ENCODE measurements at places on chromosomes 13 and 19.
A peak's percentile ranks its signal among the peaks of the same experiment; 100 is the strongest.

GRCh38 chr19:10270616-10271394, at the start of gene ICAM1:
Gene ICAM1, plus strand, starts transcription at chr19:10271120. Its CDS starts 40 bp downstream, at chr19:10271160.
- peak; percentile 72 for DNase-seq

DNA sequence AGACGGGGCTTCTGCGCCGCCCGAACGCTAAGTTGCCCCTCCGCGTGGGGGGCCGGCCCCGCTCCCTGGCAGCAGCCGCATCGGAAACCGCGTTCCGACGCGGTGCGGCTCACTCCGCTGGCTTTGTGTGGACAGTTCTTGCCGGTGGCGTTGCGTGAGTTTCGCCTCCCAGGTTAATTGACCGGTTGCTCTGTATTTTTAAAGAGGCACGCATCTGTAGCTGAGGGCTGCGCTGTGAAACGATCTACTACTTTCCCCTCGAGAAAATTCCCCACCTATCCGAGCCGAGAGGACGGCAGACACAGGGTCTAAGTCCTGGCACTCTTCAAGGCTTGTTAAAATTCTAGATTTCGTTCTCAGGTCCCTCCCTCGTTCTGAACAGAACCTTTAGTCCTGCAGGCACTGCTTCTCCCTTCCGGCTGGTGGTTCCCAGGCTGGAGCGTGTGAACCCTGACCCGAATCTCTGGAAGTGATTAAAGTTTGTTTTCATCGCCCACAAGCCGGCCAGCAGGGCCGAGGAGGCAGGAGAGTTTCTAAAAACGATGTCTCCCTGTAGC, 933 bp downstream of the ARHGEF7 start:
- no peak for DNase-seq

- no peak for DNase-seq
Observed at GRCh38 chr13:88801361-88801760, 1130.2 kb downstream of the SLITRK5 start.

GRCh38 chr13:60282186-60282585, 114.8 kb upstream of the TDRD3 start:
- no peak for DNase-seq

DNA sequence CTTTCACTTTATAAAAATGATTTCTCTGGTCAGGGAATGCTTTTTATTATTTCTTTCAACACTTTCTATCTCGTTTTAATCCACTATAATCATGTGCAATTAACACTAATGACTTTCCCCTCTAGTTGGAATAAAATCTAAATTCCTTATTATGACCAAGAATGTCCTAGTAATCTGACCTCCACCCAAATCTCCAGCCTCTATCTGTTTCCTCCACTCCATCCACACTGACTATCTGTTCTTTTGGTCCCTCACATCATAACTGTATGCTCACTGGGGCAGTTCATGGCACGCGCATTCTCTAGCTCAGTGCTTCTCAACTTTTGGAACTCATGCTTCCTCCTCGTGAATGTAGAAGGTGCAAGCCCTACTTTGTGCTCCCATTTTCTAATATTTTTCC, 244.7 kb downstream of the POSTN start:
- DNase-seq, result no peak

DNA sequence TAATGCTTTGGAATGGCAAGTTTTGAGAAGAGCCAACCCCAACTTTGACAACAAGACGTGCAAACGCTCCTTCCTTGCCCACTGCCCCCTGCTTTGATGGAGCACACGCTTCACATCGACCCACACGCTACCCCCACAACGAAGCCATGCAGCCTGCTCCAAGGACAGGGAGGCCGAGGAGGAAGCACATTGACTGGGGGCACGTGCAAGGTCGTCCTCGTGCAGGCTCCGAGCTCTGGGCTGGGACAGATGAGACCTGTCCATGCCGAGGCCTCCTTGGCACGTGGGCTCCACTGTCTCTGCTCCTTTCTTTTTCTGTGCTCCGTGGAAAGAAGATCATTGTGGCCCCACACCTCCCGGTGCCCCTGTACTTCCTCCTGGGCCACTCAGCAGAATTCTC, 309.0 kb downstream of the TEX29 start:
- DNase-seq, result no peak

GRCh38 chr13:99123101-99124045, 77.3 kb upstream of the UBAC2 start:
- DNase-seq, result no peak

DNA sequence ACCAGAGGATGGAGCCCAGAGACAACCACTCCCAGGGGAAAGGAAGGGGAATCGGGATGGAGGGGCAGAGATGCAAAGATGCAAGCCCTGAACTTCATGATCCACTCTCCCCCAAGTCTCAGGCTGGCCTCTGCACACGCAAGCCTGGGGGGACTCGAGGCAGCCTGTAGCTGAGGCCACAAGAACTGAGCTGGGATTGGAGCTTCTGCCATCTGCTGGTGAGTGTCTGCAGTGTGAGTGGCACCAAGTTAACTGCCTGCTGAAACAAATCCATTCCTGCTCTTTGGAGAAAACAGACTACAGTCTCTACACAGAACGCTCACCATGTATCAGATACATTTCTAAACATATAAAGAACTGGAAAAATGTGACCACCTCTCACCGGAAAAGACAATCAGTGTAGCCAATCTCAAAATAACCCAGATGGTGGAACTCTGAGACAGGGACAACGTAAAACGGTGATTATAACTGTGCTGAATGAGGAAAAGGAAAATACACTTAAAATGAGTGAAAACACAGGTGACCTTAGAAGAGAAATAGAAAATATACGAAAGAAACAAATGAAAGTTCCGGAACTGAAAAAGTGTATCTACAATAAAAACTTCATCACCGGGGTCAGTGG, 62.1 kb downstream of the KLF2 start:
- peak; percentile 60 for DNase-seq

DNA sequence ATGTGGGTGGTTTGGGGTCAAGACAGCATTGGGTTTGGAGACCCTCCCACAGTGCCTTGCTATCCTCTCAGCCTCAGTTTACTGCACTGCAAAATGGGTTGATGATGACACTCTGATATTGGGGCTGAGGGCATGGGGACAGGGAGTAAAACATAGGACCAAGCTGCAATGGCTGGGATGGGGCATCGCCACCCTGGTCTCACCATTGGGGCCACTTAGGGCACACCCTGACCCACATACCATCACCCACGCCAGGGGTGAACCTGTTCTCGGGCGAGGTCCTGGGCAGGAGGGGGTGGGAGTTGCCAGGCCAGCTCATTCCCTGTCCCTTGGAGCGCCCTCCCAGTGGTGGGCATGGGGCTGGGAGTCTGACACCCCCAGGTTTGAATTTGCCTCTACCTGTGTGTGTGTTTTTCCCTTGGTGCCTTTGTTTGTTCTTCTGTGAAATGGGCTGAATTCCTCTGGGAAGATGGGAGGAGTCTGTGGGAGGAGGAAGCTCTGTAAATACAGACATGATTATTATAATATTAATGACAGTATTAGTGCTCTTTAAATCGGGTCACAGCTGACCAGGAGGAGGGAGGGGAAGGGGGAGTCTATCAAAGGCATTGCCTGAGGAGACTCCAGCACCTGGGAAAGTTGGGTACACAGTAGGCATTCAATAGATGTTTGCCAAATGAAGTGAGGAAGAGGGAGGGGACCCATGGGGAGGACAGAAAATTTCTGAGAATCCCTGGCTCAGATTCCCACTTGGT, 2.2 kb upstream of the FCHO1 start:
- DNase-seq, result no peak

DNA sequence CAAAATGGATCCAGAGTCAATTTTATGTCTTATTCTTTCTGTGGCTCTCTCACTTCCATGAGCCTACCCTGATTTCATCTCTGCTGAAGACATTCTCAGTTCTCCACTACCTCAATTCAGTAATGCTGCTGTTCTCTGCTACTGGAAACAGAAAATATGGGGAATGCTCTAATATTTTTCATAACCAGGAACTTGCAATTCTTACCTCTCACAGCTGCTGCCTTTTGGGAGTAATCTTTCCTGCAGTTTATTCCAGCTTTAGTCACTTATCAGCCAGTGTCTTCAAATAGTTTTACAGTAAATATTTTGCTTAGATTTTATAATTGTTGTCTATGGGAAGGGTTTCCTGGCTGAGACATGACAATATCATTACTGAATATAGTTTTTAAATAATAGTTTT, 145.1 kb upstream of the UFM1 start:
- no peak for DNase-seq

- DNase-seq, result no peak
Observed at GRCh38 chr19:32498648-32499200, 82.3 kb upstream of the PDCD5 start.

- no peak for DNase-seq
Observed at GRCh38 chr19:36150586-36150985, 1.7 kb downstream of the COX7A1 start.

- DNase-seq, result peak; percentile 2
Observed at GRCh38 chr13:112910616-112911280, 58.3 kb upstream of the MCF2L start.

DNA sequence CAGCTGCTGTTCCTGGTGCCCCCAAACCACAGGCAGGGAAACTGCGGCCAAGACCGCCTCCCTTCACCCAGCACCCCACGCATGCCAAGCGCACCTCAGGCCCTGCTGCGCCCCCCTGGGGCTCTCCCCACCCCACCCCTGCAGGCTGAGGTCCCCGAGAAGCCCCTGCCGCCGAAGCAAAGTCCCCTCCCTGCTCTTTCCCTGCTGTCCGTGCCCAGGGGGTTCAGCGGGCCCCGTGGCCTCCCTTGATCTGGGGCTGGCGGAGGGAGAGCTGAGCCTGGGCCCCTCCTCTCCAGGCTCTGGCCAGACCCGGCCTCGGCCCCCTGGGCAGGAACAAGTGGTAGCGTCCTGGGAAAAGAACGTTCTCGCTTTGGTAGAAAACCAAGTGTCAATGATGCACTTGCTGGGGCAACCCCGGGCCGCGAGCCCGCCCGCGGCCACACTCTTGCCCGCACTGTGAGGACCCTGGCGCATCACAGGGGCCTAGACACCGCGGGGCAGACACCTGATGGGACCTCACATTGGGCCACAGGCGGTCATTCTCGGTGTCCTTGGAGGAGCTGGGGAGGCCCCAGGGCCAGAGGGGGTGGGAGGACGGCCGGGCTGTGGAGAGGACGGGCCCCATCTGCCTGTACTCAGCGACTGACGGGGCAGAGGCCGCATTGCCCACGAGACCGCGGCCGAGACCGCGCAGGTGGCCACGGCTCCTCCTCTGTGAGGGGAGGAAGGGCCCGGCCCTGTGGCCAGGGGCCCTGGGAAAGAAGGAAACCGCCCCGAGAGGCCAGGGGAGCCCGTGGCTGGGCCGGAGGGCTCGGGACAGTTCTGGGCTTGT, 29.0 kb downstream of the GPX4 start:
- peak; percentile 17 for DNase-seq

DNA sequence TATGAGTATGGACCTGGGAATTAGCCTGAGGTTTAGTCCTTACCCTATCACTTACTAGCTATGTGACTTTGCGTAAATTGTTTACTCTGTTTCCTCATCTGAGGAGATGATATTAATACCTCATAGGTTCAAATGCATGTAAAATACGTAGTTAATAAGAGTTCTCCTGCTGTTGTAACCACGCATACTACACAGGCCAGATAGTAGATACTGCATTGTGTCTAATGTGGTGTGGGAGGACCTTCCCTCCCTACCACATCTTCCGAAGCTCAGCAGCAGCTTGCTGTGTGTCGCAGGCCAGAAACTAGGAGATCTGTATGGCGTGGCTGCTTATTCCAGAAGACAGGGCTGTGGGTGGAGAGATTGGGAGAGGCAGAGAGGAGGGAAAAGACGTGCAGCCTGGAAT, 23.0 kb downstream of the GTF2F2 start:
- no peak for DNase-seq

GRCh38 chr13:40444241-40444640, 222.2 kb downstream of the FOXO1 start:
- no peak for DNase-seq

DNA sequence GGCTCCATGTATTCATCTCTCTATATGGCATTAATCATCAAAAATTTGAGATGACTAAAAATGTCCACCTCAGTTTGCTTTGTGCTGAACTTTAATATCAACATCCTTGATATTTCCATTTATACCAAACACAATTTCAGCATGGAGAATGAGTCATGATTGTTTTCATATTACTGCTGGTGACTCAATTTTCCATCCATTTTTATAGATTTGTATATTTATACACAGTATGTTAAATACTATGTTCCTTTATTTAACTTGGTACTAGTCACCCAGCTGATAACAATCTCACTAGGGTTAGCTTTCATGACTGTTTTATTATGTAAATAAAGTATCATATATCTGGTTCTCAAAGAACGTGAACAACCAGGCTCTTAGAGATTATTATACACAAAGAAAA, 1255.1 kb downstream of the SLITRK1 start:
- DNase-seq, result no peak

DNA sequence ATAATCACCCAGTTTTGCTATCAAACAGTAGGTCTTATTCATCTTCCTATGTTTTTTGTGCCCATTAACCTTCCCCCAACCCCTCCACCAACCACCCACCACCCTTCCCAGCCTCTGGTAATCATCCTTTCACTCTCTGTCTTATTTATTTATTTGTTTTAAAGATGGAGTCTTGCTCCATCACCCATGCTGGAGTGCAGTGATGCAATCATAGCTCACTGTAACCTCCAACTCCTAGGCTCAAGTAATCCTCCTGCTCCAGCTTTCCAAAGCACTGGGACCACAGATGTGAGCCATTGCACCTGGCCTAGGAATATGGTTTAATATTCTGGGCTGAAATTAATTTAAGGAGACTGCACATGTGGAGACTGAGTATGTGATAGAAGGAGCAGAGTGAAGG, 527.0 kb downstream of the GPC6 start:
- no peak for DNase-seq

GRCh38 chr13:33169273-33169980, 116.1 kb downstream of the STARD13 start:
- no peak for DNase-seq

DNA sequence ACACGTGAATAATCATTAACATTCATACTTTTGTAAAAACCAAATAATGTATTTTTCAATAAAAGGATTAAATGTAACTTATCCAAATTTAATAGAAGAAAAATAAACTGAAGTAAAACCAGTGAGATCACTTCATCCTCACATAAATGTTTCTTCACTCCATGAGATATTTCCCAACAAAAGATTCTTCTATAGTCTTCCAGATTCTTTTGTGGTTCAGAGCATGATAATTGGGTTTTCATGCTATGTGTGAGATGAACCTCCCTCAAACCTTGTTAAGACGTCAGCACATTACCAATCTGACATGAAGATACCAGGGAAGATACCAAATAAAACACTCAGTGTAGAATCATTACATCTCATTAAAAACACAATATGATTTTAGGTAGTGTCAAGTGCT, 62.9 kb upstream of the OXGR1 start:
- no peak for DNase-seq

GRCh38 chr19:33302175-33302973, at the start of gene CEBPA:
Gene CEBPA, minus strand, starts transcription at chr19:33302534. Its CDS starts 120 bp downstream, at chr19:33302414.
- peak; percentile 46 for DNase-seq

GRCh38 chr19:309206-309565, 18.0 kb upstream of the PLPP2 start:
- DNase-seq, result no peak

All from activated gamma-delta T cell treated with Interleukin-2 at 50 U/mL for 16 hours (primary cell).